ENCODE measurements at places on chromosomes 5 and 9.

DNA sequence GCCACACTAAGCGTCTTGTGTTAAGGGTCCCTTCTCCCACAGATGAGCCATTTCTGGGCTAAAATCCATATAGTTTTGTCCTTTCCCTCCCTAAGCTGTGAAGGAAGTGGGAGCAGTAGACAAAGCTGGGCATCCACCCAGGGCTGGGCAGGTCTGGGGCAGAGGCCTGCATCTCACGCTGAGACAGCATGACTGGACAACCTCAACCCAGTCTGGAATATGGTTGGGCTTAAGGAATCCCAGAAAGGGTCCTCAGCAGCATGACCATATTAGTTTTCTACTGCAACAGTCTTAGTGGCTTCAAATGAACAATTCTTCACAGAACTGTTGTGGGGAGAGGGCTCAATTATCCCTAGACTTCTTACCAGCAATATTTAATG, 173.8 kb downstream of the AUH start:
- H3K36me3 ChIP-seq, result no peaks in the 10 kb centered on the region
- peaks cover 12% of the 10 kb centered on the region for H3K4me1 ChIP-seq
- DNase-seq, result no peak
- H3K27ac ChIP-seq, result no peak overlapping the region
- no peak overlapping the region for H3K4me3 ChIP-seq

DNA sequence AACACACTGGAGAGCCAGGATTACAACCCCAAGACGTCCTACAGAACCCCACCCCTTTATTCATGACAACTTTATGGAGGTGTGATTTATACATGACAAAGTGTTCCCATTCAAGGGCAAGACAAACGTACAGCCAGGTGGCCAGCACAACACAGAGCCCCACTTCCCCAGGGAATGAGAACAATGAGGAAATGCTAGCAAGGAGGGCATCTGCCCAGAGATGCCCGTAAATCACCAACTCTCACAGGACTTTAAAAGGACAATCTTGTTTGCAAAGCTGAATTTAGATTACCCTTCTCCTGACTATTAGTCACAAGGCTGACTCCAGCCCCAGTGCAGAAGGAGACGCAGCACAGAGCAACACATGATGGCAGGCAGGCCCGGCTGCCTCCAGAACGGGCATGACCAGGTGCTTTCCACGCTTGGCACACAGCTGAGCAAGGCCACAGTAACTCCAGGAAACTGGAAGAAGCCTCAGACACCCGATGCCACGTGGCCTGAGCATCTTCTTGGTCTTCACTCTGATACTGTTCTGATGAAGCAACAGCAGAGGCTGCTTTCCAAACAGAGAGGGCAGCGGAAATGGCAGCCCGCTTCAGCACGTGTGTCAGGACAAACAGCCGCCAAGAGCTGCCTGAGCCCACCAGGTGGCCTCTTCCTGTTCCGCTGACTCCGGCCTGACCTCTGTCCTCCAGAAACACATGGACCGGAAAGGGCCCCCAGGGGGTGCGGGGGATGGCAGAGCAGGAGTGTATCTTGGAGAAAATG, 51.4 kb downstream of the ROR2 start:
- no peaks in the 10 kb centered on the region for H3K4me1 ChIP-seq
- H3K4me3 ChIP-seq, result no peak overlapping the region
- no peaks in the 10 kb centered on the region for H3K36me3 ChIP-seq
- H3K27me3 ChIP-seq, result no peaks in the 10 kb centered on the region

DNA sequence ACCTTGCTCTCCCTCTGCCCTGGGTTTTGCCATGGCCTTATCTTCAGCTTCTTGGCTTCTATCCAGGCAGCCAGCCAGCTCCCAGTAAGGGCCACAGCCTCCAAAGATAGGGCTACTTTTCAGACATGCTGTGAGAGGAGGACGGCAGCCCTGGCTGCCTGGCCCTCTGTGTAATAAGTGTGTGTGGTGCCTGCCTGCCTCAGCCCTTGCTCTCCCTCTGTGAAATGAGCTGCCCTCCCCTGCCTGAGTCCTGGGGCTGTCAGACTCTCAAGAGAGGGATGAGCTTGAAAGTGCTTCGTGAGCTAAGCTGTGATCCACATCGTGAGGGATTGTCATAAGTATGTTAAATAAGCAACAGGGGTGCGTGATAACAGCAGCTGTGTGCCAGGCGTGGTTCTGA, 8.1 kb downstream of the NDST1 start:
- H3K36me3 ChIP-seq, result no peaks in the 10 kb centered on the region
- H3K4me1 ChIP-seq, result no peaks in the 10 kb centered on the region
- H3K4me3 ChIP-seq, result no peak overlapping the region
- H3K27ac ChIP-seq, result no peak overlapping the region

- no peak overlapping the region for H3K27ac ChIP-seq
- DNase-seq, result no peak
- no peaks in the 10 kb centered on the region for H3K27me3 ChIP-seq
- H3K36me3 ChIP-seq, result no peaks in the 10 kb centered on the region
- no peak overlapping the region for H3K4me3 ChIP-seq
Measured at GRCh38 chr9:120652934-120653333, 61.3 kb downstream of the MEGF9 start.

DNA sequence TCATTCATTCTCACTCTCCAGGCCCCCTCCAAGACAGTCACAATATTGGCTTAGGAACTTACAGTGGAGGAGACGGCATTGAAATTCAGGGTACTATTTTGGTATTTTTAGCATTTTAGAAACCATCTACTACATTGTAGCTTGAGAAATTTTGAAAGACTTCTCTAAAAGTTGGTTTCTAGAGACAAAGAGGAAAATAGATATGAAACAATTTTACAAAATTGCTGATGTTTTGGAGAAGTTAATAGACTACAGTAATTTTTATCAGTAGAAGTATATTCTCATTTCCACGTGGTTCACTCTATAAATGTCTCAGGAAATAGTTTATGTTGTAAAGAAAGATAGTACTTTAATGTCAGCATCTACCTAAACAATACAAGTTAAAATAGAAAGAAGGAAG, 63.2 kb upstream of the ZSWIM6 start:
- H3K36me3 ChIP-seq, result no peaks in the 10 kb centered on the region
- no peak for DNase-seq
- H3K4me3 ChIP-seq, result no peak overlapping the region

GRCh38 chr5:39891376-39891775, 466.6 kb upstream of the DAB2 start:
- no peak overlapping the region for H3K4me3 ChIP-seq
- H3K4me1 ChIP-seq, result no peaks in the 10 kb centered on the region
- no peaks in the 10 kb centered on the region for H3K27me3 ChIP-seq
- H3K36me3 ChIP-seq, result no peaks in the 10 kb centered on the region
- H3K27ac ChIP-seq, result no peak overlapping the region
- no peak for DNase-seq

GRCh38 chr5:172642051-172642409, 967 bp downstream of the NEURL1B start:
- H3K4me1 ChIP-seq, result peaks cover 15% of the 10 kb centered on the region
- no peak overlapping the region for H3K27ac ChIP-seq
- H3K4me3 ChIP-seq, result no peak overlapping the region
- peaks cover 27% of the 10 kb centered on the region for H3K27me3 ChIP-seq
- DNase-seq, result no peak
- no peaks in the 10 kb centered on the region for H3K36me3 ChIP-seq

- H3K4me3 ChIP-seq, result no peak overlapping the region
- H3K27ac ChIP-seq, result no peak overlapping the region
- no peaks in the 10 kb centered on the region for H3K36me3 ChIP-seq
- no peaks in the 10 kb centered on the region for H3K4me1 ChIP-seq
Measured at GRCh38 chr5:56673171-56673570, 142.2 kb upstream of the MAP3K1 start.
